AG10803 (cell line): ENCODE measurements at places on chromosomes 16 and 17.

GRCh38 chr16:11229906-11230305 lies 26.1 kb downstream of the SOCS1 start:
- DNase-seq: no peak

- DNase-seq: no peak
These were observed 9.1 kb upstream of the CHMP6 start for GRCh38 chr17:80982426-80982974.

GRCh38 chr17:49334744-49335512 lies 27.1 kb downstream of the ZNF652 start:
- no peak for DNase-seq

GRCh38 chr17:19590451-19590850 lies 56.8 kb downstream of the SLC47A1 start:
- DNase-seq: no peak

DNA sequence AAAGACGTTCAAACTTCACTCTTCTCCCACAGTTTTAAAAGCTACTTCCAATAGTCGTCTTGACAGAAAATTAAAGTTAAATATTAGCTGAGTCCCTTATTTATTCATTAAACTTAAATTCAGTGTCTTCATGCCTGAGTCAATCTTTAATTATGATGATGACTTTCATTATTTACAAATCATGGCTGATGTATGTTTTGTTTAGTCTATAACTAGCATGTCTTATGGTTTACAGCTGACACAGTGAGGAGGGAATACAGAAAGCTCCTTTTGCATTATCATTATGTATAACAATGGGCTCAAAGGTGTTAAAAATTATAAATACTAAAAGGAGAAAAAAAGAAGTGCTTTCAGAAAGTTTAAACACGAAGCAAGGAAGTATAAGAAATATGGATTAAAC lies 1333.1 kb downstream of the CDH8 start:
- no peak for DNase-seq

DNA sequence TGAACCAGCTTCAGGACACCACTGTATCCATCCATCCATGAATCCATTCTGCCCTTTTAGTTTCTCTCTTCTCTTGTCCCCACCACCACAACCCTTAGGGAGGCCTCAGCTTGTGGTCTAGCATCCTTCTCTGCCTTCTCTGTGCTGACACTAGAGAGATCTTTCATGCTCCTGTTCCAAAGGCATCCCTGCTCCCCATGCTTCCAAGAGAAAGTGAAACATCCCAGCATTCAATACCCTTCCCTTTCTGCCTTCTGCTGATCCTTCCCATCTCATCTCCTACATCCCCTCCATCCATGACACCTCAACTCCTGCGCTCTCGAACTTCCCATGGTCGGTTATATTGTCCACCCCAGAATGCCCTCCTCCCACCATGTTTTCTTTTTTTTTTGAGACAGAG lies 10.0 kb downstream of the RAPGEFL1 start:
- no peak for DNase-seq

DNA sequence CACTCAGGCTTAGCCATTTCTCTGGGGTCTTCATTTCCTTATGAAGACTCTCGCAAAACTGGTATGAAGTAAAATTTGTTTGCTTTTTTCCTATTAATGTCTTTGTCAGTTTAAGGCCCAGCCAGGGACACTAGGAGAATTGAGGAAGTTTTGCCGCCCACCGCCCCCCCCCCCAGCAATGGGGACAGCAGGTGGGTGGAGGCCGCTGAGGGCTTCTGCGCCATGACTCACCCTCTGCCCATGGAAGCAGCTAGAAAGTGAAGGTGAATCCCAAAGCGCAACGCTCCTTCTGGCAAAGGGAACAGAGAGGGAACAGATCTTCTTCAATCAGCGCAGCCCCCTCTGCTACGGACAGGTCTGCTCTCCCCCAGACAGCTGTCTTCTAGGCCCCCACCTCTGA lies 49.7 kb downstream of the MARF1 start:
- no peak for DNase-seq

- no peak for DNase-seq
These were observed 1.9 kb downstream of the CEMP1 start for GRCh38 chr16:2529061-2529931.

DNA sequence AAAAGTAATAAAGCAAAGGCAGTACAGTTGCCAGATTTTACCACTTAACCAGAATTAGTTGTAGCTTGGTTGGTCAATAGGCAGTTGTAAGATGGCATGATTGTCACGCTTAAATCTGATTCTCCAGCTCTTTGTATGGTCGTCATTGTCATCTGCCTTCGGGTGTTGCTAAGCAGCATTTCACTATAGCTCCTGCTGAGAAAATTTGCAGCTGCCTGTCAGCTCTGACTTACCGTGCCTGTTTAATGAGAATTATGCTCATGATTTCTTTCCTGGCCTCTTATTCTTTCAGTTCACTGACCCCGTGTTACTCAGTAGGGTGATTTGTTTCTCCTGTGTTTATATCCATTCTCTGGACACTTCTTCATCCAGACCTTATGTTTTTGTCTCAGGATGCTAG lies 66.7 kb downstream of the TANGO6 start:
- DNase-seq: no peak

- no peak for DNase-seq
These were observed 14.5 kb downstream of the CD2BP2 start for GRCh38 chr16:30340621-30341020.

DNA sequence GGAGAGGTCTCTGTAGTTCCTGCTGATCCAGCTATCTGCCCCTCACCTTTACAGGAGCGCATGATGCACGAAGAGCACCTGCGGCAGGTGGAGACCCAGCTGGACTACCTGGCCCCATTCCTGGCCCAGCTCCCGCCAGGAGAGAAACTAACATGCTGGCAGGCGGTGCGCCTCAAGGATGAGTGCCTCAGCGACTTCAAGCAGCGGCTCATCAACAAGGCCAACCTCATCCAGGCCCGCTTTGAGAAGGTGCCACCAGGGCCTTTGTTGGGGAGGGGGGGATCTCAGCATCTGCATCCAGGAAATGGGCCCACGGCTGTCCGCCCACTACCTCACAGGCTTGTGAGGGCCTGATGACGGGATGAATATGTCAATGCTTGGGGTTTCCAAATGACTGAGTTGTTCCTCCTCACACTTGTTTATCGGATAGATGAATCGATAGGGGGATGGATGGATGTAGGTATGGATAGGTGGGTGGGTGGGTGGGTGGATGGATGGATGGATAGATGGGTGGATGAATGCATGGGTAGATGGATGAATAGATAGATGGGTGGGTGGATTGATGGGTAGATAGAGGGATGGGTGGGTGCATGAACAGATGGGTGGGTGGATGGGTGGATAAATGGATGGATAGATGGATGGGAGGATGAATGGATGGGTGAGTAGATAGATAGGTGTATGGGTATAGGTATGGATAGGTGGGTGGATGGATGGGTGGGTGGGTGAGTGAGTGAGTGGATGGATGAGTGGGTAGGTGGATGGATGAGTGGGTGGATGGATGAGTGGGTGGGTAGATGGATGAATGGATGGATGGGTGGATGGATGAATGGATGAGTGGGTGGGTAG lies 7.0 kb upstream of the KATNB1 start:
- DNase-seq: no peak

DNA sequence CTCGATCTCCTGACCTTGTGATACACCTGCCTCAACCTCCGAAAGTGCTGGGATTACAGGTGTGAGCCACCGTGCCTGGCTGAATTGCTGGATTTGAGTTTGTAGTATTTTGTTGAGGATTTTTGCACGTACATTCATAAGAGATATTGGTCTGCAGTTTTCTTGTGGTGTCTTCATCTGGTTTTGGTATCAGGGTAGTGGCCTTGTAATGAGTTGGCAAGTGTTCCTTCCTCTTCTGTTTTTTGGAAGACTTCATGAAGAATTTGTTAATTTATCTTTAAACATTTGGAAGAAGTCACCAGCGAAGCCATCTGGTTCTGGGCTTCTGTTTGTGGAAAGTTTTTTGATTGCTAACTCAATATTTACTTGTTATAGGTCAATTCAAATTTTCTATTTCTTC lies 26.9 kb downstream of the SPNS3 start:
- DNase-seq: no peak

- no peak for DNase-seq
These were observed 606.0 kb upstream of the RBFOX1 start for GRCh38 chr16:6726621-6727020.
